AG04450 (cell line): ENCODE measurements at places on chromosomes 6 and 20.

DNA sequence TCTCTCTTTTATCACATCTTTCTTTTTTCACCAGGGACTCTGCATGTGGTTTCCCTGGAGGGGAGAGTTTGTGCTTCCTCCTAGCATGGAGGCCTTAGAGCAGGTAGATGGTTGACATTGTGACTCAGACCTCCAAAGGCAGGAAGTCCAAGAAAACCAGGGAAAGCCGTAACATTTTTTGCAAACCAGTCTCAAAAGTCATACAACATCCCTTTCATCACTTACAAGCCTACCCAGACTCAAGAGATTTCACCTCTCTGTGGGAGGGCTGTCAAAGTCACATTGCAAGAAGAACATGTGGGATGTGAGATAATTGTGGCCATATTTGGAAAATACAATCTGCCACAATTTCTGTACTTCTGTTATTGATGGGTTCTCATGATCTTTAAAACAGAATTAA, 46.2 kb downstream of the SNRNP48 start:
- DNase-seq, result no peak

DNA sequence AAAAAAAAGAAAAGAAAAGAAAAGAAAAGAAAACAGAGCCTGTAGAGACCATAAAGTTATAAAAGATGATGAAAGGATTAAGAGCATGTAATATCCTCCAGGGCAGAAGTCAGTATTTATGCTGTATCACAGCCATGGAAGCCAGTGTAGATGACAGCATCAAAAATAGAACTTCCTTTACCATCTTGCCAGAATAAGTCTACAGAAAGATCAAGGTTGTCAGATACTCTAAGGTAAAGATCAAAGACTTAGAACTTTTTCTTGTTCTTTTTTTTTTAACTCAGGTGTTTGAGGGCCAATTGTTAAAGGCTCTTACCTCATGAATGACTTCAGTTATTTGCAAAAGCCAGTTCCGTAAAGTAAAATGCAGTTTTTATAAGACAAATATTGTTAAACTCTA, 54.6 kb downstream of the ARHGAP18 start:
- no peak for DNase-seq

DNA sequence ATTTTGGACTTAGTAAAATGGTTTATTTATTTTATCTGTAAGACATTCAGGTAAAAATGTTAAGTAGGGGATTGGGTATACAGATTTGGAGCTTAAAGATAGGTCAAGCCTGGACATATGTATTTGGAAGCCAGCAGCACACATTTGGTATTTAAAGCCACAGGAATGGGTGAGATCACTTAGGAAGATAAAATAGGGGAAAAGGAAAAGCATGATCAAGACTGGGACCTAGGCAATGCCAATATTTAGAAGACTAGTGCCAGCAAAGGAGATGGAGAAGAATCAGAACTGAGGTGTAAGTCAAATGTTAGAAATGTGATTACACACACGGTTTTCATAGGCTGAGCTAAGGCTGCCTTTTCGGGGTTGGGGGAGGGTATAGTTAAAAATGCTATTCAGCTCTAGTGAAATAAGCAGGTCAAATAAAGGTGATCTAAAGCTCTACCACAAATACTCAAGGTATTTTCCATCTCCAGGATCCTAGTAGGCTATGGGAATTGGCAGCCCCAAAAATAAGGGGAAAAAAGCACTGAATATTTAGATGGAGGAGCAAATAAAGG, 20.6 kb downstream of the SLC2A12 start:
- DNase-seq, result no peak

DNA sequence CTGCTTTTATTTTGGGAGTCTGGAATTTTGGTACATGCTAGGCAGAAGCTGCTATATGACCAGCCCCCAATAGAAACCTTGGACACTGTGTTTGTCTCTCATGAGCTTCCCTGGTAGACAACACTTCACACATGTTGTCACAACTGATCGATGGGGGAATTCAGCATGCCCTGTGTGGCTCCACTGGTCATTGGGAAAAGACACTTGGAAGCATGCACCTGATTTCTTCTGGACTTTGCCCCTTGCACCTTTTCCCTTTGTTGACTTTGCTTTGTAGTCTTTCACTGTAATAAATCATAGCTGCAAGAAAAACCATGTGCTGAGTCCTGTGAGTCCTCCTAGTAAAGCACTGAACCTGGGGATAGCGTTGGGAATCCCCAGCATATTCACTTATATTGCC, 7.9 kb upstream of the WFDC10A start:
- no peak for DNase-seq

DNA sequence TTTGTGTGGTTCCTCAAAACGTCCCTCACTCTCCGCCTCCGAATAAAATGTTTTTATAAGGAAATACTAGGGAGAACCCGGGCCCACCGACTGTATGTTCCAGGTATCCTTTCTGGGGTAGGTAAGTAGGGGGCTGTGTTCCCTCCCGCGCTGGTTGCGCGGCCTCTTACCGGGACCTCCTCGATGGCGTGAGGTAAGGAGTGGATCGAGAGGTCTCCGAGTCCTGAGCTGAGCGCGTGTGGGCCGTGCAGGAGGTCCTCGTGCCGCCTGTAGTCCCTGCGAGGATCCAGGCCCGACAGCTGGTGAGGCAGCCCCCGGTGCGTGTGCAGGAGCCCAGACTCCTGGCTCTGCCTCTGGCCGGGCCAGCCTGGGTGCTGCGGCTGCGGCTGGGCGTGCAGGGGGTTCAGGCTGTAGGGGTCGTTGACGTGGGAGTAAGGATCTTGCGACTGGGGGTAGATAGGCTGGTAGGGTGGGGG, 5.1 kb downstream of the TFAP2A start:
- no peak for DNase-seq

- DNase-seq, result no peak
Measured at GRCh38 chr6:104229057-104229456, 630.7 kb downstream of the HACE1 start.

- no peak for DNase-seq
Measured at GRCh38 chr20:44967207-44967807, 995 bp downstream of the STK4 start.

GRCh38 chr6:157227202-157228166, 95.8 kb downstream of the TMEM242 start:
- no peak for DNase-seq

DNA sequence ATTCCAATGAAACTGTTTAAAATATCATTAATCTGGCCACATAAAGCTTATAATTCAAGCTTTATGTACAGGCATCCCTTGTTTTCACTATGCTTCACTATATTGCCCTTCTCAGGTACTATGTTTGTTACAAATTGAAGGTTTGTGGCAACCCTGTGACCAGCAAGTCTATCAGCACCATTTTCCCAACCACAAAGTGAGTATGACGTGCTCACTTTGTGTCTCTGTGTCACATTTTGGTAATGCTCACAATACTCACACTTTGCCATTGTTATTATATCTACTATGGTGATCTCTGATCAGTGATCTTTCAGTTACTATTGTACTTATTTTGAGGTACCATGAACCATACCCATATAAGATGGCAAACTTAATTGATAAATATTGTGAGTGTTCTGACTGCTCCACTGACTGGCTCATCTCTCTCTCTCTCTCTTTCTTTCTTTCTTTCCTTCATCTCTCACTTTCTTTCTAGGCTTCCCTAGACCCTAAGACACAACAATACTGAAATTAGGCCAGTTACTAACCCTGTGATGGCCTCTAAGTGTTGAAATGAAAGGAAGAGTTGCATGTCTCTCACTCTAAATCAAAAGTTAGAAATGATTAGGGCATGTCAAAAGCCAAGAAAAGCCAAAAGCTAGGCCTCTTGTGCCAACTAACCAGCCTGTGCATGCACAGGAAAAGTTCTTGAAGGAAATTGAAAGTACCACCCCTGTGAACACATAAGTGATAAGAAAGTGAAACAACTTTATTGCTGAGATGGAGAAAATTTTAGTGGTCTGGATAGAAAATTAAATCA, 227.9 kb downstream of the BCAS1 start:
- DNase-seq, result no peak

GRCh38 chr20:59987135-59987534, 28.9 kb downstream of the CDH26 start:
- no peak for DNase-seq
